Large intestine (tissue), 12 donors: ENCODE measurements at places on chromosomes 5 and 9. TPM values are rescaled to one million over a fixed set of nuclear protein-coding genes. Genes with fewer than 3 reads are reported as not detected.

DNA sequence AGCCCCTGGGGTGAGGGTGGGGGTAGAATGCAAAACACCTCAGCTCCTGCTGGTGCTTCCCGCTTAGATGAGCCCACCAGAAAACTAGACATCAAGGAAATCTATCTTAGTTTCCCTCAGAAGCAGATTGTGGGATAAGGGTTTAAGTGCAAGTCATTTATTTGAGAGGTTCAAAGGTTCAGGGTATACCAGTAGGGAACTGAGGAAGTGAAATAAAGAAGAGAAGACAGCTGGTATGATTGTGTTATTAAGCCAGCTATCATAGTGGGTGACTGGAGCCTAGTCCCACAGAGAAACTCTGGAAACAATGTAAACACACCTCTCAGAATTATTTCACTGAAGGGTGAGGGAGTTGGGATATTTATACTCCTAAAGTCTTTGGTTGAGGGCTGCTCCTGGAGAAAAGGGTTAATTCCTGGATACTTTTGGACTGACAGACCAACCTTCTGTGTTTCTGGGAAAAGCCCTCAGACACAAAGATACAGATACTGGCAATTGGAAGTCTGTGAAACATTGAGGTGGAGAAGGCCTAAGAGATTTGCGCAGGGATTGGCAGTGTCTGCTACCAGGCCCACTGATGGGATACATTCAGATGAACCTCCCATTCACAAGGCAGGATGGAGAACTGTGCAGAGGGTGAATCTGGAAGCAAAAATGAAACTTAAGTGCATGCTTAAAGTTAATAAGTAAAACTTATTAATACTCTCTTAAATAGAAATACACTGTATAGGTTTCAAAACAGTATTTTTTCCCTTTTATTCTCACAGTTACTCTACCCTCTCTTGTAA, 6.4 kb upstream of the DCTN4 start:
- peaks cover 17% of the 10 kb centered on the region for H3K4me1 ChIP-seq
- no peak overlapping the region for H3K4me3 ChIP-seq
- no peaks in the 10 kb centered on the region for H3K27me3 ChIP-seq
- DNase-seq = no peak
- no peaks in the 10 kb centered on the region for H3K36me3 ChIP-seq

Gene DNAI1
- polyA plus RNA-seq = 0.24 TPM

Gene RELL2
- polyA plus RNA-seq = 2.0 TPM

Gene SLC6A19
- polyA plus RNA-seq = 295 TPM
